Omental fat pad (tissue), 4 donors: ENCODE measurements at places on chromosomes 2 and 18.

GRCh38 chr18:59767732-59768131 lies 70.5 kb upstream of the CCBE1 start:
- DNase-seq, result no peak

- no peak for DNase-seq
Measured at GRCh38 chr18:45083226-45083855, 402.7 kb downstream of the SETBP1 start.

- DNase-seq, result peak; percentile 92
Measured at GRCh38 chr2:42810121-42810970, 18.0 kb upstream of the HAAO start.

GRCh38 chr2:201668402-201668910 lies 25.2 kb upstream of the TMEM237 start:
- DNase-seq, result no peak

- DNase-seq, result no peak
Measured at GRCh38 chr2:12045864-12046291, 299.4 kb downstream of the LPIN1 start.

DNA sequence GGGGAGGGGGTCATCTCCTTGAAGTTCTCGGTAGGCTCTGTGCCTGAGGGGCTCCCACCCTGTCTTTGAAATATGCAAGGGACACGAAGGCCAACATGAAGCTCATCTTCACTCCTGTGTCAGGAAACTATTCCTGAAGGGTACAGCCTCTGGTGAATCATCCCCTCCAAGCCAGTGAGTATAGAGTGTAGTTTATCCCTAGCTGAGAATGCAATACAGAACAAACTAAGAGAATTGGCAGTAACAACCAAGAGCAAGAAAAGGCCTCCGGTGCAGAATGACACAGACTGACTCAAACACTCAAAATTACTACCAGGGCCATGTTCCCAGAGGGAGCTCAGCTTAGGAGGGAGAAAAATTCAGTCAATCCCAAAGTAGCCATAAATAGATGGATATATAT lies 413.3 kb downstream of the BCL11A start:
- no peak for DNase-seq

DNA sequence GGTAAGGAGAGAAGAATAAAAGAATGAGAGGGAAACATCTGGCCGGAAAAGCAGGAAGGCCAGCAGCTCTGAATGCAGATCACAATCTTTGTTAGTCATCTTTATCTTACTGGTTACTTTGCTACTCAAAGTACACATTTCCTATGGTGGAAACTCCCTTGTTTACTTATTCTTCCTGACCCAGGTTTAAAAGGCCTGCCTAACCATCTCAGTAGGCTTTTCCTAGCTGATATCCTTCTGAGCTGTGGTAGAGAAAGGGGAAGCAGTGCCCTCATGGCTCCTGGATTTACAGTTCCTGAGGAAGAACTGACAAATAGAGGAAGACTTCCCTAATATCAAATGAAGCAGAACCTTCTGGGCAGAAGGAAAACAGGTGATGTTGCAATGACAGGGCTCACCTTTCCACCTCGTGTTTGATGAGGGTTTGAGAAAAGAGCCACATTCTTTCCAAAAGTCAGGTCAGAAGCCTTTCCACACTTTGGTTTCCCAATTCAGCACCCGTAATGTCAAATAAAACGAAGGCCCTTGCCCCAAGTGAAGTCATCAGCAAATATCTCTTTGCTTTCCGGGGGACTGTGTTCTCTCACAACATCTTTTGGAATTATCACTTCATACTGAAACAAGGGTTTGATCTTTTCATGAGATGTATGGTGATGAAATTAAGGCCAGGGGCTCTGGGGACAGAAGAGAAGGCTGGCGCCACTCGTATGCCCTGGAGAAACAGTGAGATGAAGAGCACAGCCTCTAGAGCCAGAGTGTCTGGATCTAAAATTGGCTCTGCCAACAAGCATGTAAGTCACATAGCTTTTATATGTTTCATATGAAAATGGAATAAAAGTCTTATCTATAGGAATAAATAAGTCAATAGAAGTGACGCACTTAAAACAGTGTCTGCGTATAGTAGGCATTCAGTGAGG lies 26.7 kb upstream of the APOB start:
- no peak for DNase-seq

DNA sequence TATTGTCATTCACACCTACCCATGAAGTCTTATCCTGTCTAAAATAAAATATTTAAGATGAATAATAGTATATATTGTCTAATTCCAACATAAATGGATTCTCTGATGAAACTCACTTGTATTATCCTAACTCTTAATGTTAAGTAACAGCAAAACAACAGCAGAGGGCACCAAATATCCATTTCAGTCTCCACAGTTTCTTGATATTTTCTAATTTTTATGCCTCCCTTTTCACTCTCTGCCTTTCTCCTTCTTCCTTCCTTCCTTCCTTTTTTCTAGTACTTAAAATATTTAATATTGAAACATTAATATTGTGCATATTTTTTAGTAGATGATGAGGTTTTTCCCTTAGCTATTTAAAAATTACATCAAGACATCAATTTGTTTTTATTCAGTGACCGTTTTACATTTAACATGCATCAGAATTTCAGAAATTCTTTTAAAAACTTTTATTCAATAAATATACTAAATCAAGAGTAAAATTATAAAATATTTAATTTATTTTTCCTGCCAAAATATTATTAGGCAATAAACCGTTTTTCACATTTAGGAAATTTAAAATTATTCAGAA lies 97.6 kb downstream of the WDR7 start:
- no peak for DNase-seq

- DNase-seq, result no peak
Measured at GRCh38 chr18:57135699-57136098, 11.2 kb upstream of the BOD1L2 start.

DNA sequence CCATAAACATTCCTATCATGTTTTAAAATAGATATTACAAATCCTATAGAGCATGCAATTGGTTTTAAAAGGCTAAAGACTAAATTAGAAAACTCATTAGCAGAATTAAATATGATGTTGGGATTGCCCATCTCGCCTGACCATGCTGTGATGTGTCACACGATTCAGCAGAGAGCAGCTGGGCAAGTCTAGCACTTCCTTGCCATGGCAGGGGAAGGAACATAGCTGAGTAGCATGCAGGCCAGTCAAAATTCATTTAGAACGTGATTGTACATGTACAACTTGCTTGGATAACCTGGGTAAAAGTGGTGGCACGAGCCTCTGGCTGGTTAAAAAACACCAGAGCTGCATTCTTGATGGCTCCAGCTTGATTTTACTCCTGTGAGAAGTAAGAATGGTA lies 81.3 kb downstream of the SCN3A start:
- DNase-seq, result no peak

DNA sequence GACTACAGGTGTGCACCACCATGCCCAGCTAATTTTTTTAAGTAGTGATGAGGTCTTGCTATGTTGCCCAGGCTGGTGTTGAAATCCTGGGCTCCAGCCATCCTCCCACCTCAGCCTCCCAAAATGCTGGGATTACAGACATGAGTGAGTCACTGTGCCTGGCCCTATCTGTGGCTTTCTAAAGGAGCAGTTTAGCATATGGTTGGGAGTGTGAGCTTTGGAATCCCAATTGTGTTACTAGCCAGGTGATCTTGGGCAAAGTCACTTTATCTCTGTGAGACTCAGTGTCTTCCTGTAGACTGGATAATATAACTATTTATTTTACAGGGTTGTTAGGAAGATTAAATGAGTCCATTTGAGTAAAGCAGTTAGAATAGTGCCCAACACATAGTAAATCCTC lies 19.8 kb upstream of the SMAD4 start:
- DNase-seq, result no peak

GRCh38 chr2:156340804-156341451 lies 8.4 kb upstream of the NR4A2 start:
- DNase-seq, result no peak

- DNase-seq, result no peak
Measured at GRCh38 chr2:70793450-70793849, 3.0 kb upstream of the FIGLA start.

GRCh38 chr2:51413726-51414125 lies 381.8 kb upstream of the NRXN1 start:
- no peak for DNase-seq

- no peak for DNase-seq
Measured at GRCh38 chr2:75555701-75556100, 5.0 kb downstream of the EVA1A start.

DNA sequence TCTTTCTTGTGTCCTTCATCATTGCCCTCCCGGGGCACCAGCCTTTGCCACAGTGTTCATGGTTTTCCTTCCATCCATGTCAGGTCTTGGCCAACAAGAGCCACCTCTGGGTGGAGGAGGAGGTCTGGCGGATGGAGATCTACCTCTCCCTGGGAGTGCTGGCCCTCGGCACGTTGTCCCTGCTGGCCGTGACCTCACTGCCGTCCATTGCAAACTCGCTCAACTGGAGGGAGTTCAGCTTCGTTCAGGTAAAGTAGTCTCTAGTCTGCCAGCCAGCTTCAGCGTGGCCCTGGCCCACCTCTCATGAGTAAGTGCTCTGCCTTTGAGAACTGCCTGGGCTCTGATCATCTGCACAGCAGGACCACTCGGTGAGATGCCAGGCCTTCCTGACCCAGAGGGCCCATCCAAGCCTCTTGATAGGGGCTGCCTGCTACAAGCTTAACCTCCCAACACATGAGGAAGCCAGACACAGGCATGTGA lies 31.0 kb downstream of the STEAP3 start:
- no peak for DNase-seq

- no peak for DNase-seq
Measured at GRCh38 chr2:106038601-106039375, 155.3 kb downstream of the UXS1 start.

GRCh38 chr2:218193701-218194100 lies 23.3 kb upstream of the ARPC2 start:
- no peak for DNase-seq

GRCh38 chr2:43289331-43289730 lies 62.9 kb upstream of the ZFP36L2 start:
- DNase-seq, result no peak

- DNase-seq, result no peak
Measured at GRCh38 chr2:85323351-85323987, 4.3 kb downstream of the TGOLN2 start.

GRCh38 chr2:145034511-145034910 lies 514.6 kb upstream of the ZEB2 start:
- no peak for DNase-seq

- no peak for DNase-seq
Measured at GRCh38 chr2:20599001-20599600, 51.8 kb downstream of the HS1BP3 start.

DNA sequence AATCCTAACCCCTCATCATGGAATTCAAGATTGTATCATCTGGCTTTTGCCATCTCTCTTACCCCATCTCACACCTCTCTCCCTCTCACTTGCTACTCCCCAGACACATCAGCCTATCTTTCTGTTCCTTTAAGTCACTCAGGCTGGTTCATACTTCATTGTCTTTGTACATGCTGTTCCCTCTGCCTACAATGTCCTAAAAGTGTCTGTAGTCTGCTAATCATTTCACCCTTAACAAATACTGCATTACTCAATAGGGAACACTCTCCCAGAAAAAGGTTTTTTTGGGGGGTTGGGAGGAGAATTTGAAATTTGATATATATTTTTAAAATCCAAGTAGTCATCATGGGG lies 146.2 kb upstream of the KLF7 start:
- no peak for DNase-seq

- no peak for DNase-seq
Measured at GRCh38 chr2:163757814-163758213, 22.0 kb upstream of the FIGN start.

GRCh38 chr2:86045541-86045940 lies 60.1 kb downstream of the POLR1A start:
- DNase-seq, result no peak

GRCh38 chr2:239938651-239939486 lies 86.3 kb downstream of the NDUFA10 start:
- DNase-seq, result no peak

DNA sequence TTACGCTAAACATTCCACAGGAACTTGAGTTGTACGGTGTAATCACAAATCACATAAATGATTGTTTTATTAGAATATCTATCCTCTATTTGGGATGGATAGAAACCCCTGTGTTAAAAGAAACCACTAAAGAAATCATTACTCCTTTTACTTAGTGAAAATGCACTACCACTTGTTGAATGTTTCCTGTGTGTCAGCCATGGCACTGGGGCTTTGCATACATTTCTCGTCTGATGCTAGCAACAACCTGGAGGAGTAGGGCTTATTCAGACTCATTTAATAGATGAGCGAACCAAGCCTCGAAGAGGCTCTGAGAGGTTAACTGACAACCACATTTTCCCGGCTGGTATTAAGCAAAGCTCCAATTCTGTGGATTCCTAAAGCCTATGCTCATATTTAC lies 60.5 kb upstream of the PELI1 start:
- DNase-seq, result no peak

- DNase-seq, result no peak
Measured at GRCh38 chr2:120740765-120741524, 5.3 kb downstream of the GLI2 start.

DNA sequence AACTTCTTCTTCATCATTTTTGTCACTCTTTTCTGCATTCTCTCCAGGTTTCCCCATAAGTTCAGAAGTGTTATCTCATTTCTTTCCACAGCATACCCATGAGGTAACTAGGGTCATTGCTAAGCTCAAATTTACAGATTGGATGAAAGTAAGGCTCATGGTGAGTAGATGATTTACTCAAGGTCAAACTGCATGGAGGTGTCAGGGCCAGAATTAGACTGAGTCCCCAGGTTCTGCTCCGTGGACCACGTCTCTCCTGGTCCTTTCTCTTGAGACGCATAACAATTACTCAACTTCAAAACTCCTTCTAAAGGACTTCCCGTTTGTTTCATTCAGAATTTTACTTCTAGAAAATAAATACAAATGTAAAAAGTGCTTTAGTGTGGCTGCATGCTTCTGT lies 43.4 kb downstream of the SMIM21 start:
- DNase-seq, result no peak

- no peak for DNase-seq
Measured at GRCh38 chr2:73088211-73088610, 16.7 kb upstream of the SFXN5 start.

DNA sequence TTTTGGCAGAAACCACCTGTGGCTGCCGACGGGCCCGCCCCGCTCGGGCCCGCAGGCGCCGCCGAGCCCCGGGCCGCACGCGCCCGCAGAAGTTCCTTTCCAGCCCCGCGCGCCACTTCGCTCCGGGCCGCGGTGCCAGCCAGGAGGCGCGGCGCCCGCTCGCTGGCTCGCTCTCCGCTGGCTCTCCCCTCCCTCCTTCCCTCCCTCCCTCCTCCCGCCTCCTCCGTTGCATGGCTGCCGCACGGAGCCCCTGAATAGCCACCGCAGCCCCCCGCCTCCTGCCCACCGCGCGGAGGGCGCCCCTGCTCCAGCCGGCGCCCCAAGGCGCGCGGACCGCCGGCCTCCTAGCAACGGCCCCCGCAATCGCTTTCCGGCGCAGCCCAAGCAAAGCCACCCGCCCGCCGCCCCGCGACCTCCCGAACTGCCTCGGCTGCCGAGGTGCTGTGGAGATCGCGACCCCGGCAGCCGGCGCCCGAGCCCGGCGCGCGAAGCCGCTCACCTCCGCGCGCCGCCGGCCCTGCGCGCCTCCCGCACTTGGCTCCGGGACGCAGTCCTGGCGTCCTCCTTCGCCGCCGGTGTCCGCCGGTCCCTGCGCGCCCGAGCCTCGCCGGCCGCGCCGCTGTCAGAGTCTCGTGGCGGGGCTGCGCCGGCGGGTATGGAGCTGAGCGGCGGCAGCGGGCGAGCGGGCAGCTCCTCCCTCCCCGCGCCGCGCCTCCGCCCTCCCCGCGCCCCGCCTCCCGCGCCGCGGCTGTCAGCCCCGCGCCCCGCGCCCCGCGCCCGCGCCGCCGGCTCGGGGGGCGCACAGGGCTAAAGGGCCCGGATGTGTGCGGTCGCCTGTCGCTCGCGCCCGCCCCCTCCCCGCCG lies at the start of gene ZBTB7C:
ZBTB7C (minus strand) TSS at position 657 of the 864 bp plus-strand sequence.
- DNase-seq, result no peak

- DNase-seq, result no peak
Measured at GRCh38 chr2:151275291-151275690, 13.6 kb upstream of the RBM43 start.
